Activated CD4-positive, alpha-beta memory T cell treated with anti-CD3 and anti-CD28 coated beads, Interleukin-2, amount 10 ng/mL, durations not matched to agents 7 days and 5 days (primary cell): ENCODE measurements at places on chromosomes 5 and 9.
A peak's percentile ranks its signal among the peaks of the same experiment; 100 is the strongest.

GRCh38 chr9:131226226-131226625 is 50.1 kb downstream of the FAM78A start:
- no peak for DNase-seq

DNA sequence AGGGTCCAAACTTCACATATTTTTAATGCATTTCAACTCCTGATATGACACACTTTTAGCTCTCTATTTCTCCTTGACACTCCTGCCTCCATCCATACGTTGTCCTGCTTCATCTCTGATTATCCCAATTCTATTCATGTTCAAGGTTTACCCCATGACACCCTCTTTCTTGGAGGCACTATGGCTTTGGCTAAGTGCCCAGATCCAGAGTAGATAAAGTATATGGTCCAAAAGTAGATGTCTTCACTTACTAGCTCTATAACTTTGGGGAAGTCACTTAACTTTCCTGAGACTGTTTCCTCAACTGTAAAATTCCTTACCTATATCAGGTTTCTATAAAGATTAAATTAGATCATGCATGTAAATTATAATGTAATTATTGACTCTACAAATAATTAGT is 36.1 kb downstream of the SLC22A5 start:
- no peak for DNase-seq

- no peak for DNase-seq
These were observed 80.5 kb upstream of the HSPA9 start for GRCh38 chr5:138655530-138656190.

DNA sequence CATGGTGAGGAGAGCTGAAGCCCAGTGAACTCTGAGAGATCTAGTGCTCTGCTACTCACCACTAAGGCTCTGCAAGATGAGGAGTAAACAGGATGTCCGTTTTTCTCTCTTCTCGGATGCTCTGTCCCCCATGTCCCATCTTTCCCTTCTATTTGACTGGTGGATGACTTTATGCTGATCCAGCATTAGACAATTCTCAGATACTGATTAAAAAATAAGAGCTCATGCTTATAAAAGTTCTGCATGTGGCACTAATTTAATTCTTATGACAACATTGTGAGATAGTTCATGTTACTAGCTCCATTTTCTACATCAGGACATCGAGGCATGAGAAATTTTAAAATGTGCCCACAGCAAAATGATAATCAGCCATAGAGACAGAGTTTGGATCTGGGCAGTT is 77.0 kb downstream of the HMHB1 start:
- DNase-seq, result no peak

- DNase-seq, result no peak
These were observed 236.2 kb downstream of the SAXO1 start for GRCh38 chr9:18796696-18797270.

DNA sequence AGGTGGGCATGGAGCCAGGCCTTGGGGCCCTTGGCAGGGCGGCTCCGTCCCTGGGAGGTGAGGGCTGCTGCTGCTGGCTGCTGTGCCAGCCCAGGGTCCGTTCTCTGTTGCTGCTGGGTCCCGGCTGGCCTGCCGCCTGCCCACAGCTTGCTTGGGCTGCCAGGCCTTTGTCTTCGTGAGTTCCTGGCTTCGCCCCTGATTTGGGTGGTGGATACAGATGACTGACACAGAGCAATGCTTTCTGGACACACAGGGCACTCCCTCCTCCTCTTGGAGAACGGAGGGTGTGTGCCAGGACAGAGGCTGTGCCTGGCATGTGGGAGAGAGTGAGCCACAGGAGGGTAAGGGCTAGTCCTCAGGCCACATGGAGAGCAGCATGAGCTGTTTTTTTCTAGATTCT is 166.1 kb downstream of the MACROH2A1 start:
- DNase-seq, result no peak

DNA sequence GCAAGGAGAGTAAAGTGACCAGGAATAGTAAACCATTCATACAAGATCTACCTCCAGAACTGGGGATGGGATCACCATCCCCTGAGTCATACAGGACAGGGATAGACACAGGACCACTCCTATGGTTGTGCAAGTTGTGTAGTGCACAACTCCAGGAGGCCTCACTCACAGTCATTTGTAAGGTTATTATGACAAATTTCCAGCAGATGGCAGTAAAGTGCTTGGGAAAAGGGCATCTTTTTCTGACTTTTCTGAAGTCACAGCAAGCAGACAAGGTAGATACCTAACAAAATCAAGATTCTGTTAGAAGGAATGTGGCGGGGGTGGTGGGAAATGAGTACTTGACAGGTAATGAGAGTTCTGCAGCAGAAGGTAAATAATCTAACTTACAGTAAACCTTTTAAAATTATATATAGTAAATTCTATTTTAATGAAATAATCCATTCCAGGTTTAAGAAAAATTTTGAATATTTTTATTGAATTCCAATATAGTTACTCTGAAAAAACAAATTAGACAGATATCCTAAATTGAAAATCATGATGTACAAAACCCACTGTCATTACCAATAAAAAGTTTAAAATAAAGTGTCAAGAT is 16.7 kb upstream of the KIF27 start:
- DNase-seq, result peak; percentile 32

DNA sequence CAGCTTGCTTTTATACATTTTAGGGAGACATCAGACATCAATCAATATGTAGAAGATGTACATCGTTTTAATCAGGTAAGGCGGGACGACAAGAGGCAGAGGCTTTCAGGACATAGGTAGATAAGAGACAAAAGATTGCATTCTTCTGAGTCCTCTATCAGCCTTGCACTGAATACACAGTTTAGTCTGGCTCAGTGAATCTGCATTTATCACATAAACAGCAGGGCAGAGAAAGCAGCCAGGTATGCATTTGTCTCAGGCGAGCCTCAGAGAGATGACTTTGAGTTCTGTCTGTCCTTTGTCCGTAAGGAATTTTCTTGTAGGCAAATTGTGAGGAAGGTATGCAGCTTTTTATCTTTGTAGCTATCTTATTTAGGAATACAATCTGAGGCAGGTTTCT is 202.8 kb upstream of the TAS2R1 start:
- DNase-seq, result no peak

DNA sequence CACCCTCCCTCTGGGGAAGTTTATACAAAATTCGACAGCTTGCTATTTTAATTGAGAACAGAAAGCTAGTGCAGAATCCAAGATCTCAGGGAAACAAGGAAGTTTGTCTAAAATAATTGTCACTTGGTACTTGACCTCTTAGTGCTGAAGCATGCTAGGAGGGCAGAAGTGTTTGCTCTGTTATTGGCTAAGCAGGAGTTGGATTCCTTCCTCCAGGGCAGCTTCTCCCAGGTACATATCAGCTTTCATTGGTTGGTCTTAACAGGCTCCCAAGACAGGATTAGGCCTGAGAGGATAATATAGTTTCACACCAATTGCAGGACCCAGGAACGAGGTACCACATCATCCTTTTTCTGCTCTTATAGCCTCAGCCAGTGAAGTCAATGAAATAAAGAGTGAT is 432.8 kb downstream of the IRX1 start:
- DNase-seq, result no peak

- DNase-seq, result no peak
These were observed 27.4 kb upstream of the RFX3 start for GRCh38 chr9:3553076-3553765.
